ENCODE measurements at places on chromosomes 5 and 9.

DNA sequence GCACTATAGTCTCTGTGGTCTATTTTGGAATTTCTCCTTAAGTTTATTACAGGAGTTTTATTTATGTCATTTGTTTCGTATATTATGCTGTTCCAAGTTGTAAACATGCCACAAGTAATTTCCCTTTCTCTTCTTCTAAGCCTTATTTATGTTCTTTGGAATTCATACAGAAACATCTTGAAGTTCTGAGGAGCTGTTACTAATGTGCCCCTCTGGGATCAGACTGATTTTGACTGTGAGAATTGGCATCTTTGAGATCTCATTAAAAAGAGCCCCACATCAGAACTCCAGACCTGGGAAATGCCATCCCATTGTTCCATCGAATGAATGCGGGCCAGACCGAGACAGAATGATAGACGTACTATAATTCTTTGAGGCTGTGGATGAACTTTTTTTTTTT lies 138.8 kb upstream of the CD180 start:
- no peak for DNase-seq

DNA sequence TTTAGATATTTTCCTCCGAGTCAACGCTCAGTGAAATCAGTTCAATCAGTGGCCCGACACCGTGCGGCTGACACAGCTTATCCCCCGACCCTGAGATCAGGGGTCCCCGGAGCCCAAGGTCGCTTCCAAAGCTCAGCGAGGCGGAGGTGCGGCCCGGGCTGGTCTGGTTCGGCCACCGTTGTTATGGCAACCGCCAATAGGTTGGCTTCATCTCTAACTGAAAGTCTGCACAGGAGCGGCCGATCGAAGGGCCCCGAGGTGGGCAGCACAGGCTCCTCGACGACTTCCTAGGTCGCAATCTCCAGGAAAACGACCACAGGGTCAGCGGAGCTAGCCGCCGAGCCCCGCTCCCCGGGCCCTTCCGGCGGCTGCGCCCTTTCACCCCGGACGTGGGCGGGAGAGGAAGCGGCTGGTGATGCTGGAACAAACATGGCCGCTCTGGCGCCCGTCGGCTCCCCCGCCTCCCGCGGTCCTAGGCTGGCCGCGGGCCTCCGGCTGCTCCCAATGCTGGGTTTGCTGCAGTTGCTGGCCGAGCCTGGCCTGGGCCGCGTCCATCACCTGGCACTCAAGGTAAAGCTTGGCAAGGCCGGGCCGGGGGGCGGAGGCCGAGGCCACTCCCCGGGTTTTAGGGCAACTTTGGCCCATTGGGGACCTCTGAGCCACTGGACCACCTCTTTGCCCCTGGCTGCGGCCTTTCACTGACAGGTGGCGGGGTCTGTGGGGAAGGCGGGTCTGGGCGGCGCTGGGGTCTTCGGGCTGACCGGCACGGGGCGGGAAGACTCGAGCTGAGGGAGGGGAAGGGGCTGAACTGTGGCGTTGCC lies at the start of gene GPR107:
Gene GPR107 (plus strand): TSS at position 403 of the 821 bp plus-strand sequence. CDS start 27 bp downstream, at position 430.
- peak; percentile 6 for DNase-seq

GRCh38 chr5:126865299-126865698 lies 88.4 kb downstream of the LMNB1 start:
- DNase-seq: no peak

- DNase-seq: no peak
Measured at GRCh38 chr5:39857041-39857440, 432.3 kb upstream of the DAB2 start.

DNA sequence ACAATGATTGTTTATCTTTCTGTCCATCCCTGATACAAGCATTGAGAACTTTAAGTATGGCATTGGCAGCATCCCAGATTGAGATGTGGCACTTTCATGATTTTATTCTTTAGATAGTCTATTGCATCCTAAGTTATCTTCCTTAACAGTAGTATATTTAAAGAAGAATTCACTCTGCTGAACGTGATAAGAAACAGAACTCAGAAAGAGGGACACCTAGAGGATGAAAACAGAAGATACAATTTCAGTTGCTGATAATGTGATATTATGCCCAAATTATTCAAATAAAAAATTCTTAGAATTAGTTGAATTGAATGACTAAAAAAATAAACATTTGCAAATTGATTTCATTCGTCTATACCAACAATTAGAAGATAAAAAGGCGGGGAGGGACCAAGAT lies 218.1 kb upstream of the DMRTA1 start:
- DNase-seq: peak; percentile 11

GRCh38 chr5:142167458-142167857 lies 58.9 kb downstream of the NDFIP1 start:
- DNase-seq: no peak

DNA sequence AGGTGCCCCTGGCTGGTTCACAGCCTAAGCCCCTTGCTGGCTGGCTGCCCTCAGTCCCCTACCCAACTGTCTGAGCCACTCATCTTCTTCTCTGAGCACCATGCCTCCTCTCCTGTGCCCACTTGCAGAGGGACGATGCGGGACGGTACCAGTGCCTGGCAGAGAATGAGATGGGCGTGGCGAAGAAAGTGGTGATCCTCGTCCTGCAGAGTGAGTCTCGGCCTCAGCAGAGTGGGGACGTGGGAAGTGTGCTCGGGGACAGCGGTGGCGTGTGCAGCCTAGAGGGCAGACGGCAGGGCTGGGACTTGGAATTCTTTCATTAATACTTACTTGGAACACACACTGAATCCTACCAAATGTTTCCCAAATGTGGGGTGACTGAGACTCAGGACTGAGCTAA lies 34.3 kb upstream of the ASS1 start:
- DNase-seq: no peak

- no peak for DNase-seq
Measured at GRCh38 chr5:167950126-167950721, 341.2 kb upstream of the WWC1 start.

GRCh38 chr9:133471551-133472276 lies 7.2 kb downstream of the SLC2A6 start:
- no peak for DNase-seq

GRCh38 chr9:88950341-88951154 lies 40.7 kb upstream of the S1PR3 start:
- DNase-seq: no peak

DNA sequence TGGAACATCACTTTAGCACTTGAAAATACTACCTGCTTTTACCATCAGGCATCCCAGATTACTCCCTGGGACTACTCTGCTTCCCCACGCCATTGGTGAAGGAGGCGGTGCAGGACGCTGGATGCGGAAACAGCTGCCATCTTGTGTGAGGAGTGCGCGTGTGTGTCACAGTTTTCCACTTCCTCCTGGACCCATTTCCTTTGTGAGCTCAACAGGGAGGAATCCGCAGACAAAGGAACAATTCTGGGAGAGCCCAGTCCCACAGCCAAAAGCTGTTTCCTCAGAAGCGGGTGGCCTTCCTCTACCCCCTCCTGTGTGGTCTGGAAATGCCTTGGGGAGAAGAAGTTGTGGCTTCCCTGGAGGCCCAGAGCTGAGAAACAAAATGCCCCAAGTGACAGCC lies 16.8 kb downstream of the AFAP1L1 start:
- no peak for DNase-seq

- no peak for DNase-seq
Measured at GRCh38 chr9:107213561-107214028, 69.5 kb upstream of the RAD23B start.

GRCh38 chr9:80076162-80076561 lies 504.4 kb downstream of the TLE4 start:
- DNase-seq: no peak

GRCh38 chr5:14063691-14064090 lies 79.5 kb upstream of the TRIO start:
- DNase-seq: no peak

DNA sequence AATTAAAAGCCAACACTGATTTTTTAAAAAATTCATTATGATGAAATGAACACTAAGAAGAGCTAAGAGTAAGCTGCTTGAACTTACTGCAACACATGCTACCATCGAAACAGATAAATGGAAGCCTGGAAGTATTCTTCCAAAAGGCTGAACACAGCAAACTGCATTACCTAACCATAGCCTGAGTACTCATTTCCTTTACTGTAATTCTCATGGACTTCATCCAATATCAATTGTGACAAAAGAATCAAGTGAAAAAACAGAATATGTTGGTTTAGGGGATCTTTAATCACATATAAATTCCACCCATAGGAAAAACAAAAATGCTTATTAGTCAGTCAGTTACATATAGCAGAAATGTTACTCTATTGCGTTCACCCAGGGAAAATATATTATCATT lies 68.5 kb downstream of the DROSHA start:
- no peak for DNase-seq

DNA sequence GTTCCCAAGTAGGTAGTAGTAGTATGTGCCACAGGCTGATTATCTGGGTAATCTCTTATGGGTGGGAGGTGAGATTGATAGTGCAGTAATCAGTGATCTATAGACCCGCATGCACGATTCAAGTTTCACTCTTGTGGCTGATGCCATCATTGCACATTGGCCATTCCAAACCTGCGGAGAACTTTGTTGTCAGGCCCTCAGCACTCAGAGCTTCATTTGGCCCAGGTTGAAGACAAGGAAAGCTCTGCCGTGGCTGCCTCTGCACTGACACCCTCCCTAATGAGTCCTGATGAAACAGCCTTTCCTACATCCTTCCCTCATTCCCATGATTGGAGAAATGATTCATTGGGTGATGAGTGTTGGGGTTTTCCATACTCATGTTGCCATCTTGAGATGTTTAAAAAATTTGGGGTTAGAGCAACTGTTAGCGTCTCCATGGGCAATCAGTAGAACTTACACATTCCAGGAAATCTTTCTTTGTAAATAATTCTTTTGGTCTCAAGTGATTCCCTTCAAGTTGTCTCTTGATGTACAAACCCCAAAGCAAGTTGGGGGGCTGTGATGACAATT lies 22.9 kb downstream of the PROP1 start:
- DNase-seq: no peak

GRCh38 chr5:180870276-180871068 lies 9.4 kb upstream of the ZFP62 start:
- no peak for DNase-seq

DNA sequence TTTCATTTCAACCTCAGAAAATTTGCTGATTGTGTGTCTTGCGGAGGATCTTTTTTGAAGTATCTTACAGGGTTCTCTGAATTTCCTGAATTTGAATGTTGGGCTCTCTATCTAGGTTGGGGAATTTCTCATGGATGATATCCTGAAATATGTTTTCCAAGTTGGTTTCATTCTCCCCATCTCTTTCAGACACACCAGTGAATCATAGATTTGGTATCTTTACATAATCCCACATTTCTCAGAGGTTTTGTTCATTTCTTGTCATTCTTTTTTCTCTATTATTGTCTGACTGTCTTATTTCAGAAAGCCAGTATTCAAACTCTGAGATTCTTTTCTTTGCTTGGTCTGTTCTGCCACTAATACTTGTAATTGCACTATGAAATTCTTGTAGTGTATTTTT lies 456.9 kb downstream of the PRELID2 start:
- DNase-seq: no peak

DNA sequence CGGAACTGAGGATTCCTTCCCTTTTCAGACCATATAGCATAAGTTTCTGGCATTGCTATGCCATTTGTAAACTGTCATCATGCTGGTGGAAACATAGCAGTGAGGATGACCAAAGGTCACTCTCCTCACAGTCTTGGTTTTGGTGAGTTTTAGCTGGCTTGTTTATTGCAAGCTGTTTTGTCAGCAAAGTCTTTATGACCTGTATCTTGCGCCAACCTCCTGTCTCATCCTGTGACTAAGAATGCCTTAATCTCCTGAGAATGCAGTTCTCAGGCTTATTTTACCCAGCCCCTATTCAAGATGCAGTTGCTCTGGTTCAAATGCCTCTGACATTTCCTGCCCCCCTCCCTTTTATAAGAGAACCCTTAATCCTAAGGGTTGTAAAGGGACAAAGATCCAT lies 26.7 kb upstream of the GRIA1 start:
- DNase-seq: no peak

- DNase-seq: no peak
Measured at GRCh38 chr9:105373723-105374122, 74.1 kb upstream of the FSD1L start.

GRCh38 chr5:324736-325612 lies 3.5 kb downstream of the AHRR start:
- DNase-seq: no peak
